SHP77 treated with DMSO at 0.1 percent for 48 hours (cell line): ENCODE measurements at places on chromosomes 6 and 20.

- DNase-seq = no peak
Observed at GRCh38 chr20:16692442-16692841, 37.4 kb upstream of the SNRPB2 start.

DNA sequence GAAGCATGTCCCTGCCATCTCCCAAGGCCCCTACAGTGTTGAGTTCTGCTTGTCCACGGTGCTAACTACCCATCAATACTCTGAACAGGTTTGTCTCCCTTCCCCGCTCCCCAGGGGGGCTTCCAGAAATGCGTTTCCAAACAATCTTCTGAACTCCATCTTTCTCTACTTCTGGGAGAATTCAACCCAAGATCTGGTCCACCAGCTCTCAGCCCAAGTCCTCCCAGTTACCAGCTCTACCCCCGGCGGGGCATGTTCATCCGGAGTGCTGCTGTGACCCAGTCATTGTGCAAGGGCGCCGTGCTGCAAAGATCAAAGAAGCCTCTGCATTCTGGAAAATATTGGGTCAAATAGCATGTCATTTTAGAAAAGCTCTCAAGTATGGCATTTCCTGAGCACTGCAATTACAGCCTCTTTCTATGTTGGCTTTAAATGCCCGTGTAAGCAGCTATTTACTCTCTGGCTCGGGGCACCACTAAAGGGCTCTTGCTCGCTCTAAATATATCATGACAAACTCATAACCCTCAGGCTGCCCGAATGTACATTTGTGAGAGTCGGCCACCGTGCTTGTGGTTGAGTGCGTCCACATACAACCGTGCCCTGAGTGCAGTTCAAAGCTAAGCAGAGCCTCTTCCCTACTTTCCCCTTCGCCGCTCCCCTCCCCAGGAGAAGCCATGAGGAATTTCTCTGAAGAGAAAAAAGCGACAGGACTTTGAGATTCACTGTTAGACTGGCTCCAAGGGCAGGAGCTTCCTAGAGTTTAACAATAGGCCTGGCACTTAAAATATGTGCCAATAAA, 71.6 kb downstream of the BANF2 start:
- no peak for DNase-seq

GRCh38 chr20:19583532-19584175, 174.4 kb upstream of the RIN2 start:
- DNase-seq = peak; percentile 29

DNA sequence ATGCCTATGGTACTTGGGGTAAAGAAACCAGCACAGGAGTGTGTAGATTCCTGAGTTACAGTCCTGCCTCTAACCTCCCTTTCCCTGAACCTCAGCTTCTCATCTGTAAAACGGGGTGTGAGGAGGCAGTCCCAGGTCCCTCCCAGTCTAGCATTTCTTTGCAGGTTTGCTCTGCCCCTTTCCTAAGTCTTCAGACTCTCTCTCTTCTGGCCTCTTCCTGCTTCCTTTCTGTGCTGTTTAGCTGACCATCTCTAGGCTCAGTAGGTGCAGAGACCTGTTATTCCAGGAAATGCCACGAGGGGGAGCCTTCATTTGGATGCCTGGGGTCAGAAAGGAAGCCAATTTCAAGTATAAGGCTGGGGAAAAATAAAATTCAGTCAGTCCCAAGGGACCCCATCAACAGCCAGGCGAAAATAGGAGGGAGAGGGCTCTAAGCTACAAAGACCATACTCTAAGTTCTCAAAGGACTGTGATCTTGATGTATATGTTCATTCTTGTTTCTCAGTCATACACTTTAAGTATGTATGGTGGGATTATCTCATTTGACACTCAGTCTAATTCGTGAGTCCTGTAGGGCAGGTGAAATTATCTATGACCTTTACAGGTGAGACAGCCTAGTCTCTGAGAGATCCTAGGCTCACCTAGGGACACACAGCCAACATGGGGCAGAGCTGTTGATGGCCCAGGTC, 89.1 kb downstream of the NCR2 start:
- DNase-seq = peak; percentile 54

GRCh38 chr6:139611327-139612134, 237.1 kb upstream of the CITED2 start:
- DNase-seq = no peak

DNA sequence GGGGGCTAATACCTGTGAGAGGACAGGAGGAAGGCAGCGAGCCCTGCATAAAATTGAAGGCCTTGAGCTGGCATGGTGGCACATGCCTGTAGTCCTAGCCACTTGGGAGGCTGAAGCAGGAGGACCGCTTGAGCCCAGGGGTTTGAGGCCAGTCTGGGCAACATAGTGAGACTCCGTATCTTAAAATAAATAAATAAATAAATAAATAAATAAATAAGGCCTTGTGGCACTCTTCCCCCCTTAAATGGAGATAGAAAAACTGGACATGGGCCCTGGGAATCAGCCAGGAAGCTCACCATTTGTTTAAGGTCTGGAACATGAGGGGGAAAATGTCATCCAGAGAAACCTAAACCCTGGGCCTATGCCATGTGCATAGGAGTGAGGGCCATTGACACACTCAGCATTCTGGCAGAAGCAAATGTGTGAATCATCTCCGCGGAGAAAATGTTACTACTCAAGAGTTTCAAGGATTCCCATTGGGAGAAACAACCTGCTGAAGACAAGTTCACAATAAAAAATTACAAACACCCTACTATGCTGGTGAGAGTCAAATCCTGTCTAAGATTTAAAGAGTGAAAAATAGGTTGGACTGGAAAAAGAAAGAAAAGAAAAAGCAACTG, 51.9 kb upstream of the UBR2 start:
- no peak for DNase-seq

GRCh38 chr6:29790626-29791025, 37.0 kb upstream of the HLA-G start:
- DNase-seq = no peak

DNA sequence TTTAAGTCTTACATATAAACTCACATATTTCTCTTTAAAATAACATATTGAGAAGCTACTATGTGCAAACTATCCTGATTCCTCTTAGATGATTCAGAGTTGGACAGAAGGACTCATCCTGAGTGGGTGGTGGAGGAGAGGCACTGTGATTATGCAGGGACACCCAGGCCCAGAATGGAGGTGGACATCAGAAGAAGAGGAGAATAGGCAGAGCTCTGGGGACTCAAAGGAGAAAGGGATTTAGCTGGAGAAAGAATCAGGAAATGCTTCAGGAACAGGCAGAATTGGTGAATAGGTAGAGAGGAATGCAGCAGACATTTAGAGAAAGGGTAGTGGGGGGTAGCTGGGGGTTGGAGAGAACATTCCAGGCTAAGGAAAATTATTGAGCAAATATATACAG, 17.4 kb downstream of the RCAN2 start:
- DNase-seq = no peak

DNA sequence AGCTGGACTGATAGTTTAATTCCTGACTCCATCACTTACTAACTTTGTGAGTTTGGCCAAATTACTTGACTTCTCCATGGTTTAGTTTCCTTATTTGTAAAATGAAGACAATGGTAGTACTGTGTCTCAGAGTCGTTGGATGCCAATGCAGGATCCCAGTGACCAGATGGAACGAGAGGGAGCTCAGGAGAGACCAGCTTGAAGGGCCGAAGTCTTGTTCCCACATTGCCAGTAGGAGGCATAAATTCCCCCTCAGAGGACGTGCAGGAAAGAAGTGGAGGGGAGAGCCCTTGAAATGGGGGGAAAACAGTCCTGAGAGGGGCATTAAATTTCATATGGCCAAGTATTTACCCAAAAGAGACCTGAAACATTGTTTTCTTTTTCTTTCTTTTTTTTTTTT, 2.1 kb upstream of the MUC22 start:
- DNase-seq = no peak

DNA sequence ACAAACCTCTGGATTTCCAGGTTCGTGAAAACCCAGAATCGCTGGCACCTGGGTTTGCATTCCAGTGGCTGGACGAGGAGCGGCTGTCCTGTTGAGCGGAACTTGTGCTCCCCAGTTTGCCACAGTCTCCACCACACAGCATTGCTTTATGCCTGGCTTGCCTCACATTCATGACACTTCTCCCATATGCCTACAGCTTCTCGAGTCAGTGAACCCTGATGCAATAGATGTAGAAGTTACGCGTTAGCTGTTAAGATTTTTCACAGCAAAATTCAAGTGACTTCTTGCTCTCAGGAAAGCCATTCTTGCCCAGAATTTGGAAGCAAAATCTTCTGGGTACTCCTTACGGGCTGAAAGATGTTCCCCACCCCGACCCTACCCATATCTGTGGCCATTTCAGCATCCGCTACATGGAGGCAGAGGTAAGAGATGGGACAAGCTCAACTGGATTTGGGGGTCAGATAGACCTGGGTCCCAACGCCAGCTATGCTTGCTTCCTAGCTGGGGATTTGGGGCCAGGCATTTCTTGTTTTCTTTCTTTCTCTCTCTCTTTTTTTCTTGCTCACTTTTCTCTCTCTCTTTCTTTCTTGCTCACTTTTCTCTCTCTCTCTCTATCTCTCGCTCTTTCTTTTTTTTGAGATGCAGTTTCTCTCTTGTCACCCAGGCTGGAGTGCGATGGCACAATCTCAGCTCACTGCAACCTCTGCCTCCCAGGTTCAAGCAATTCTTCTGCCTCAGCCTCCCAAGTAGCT, 12.4 kb upstream of the GDAP1L1 start:
- DNase-seq = no peak

DNA sequence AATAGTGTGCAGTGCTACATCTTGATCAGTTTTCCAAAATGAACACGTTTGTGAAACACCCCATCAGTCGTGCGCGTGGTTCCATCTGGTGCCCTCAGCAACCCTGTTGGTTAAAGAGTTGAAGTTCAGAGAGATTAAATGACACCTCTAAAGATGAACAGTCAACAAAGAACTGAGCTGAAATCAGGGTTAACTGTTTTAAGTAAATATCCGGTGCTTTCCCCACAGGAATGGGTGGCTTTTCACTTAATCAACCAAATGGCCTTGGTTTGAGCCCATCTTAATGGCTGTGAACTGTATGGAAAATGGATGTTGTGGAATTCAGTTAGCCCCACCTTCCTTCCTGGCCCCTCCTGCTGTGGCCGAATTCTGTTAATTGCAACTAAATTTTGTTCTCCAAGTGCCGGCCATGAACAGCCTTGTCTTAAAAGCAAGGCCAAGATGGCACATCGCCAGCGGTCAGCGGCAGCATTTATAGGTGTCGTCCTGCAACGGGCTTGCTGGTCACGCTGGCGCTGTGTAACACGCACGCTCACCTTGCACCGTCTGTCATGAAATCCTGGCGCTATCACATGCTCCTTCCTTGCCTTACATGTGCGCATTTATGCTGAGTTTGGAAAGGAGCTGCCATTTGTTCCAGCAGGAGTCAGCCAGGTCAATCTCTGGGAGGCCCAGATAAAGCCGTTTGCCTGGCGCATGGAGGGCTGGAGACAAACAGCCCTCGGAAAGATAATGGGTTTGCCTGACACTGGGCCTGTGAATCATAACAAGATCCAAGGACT, 164.5 kb downstream of the ERMARD start:
- no peak for DNase-seq

DNA sequence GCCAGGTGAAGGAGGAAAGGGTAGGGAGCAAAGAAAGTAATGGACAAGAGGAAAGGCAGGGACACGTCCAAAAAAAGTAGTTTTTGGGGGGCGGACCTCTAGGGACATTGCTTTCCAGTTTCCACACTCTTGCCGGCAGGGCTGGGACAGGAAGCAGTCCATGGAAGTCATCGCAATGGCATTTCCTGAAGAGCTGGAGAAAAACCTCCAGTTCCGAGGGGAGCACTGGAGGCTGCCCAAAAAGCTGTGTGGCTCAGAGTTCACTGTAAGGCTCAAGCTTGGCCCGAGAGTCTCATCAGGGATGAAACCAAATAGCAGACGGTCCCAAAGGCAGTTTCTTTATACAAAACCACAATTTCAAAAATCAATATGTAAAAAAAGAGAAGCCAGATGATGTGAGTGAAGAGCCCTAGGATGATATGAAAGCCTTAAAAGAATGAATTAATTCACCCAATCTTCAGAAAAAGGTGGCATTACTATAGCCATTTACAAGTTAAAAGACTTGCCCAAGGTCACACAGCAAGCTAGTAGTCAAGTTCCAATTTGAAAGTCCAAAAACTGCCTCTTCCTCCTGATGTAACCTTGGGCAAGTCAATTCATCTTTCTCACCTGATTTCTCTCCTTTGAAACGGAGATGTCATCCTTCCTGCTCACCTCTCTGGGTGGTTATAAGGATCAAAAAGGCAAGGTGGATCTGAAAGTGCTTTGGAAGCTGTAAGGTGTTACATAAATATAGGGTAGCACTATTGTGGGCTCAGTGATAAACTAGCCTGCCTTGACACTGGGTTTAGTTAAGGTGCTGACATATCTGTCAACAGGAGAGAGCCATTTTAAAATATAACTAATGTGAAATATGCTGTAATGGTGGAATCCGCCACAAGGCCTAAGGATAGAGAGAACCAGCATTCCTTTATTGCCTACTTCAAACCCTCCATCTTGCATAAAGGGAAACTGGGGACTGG, 9.1 kb downstream of the BCL2L1 start:
- no peak for DNase-seq

- no peak for DNase-seq
Observed at GRCh38 chr6:151661928-151662327, 145.6 kb upstream of the ESR1 start.

GRCh38 chr6:17385660-17386059, 7.7 kb upstream of the CAP2 start:
- DNase-seq = no peak

GRCh38 chr6:90314514-90314913, 17.9 kb upstream of the BACH2 start:
- DNase-seq = no peak

DNA sequence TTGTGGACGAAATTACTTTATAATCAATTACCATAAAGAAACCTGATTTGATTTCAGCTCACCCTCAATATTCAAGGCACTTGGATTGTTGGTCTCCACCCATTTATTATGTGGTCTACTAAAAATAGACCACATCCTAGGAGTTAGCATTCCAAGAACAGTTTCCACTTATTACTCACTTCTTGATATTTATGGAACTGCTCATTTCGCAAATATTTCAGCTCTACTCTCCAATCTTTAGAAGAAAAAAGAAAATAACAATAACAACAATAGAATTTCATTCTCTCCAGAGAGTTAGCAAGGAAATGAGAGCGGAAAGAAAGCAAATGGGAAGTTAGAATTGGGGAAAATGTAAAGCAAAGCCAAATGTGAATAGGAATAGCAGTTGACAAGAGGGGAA, 26.2 kb upstream of the HDAC2 start:
- no peak for DNase-seq

GRCh38 chr6:111685526-111685925, 79.8 kb upstream of the TRAF3IP2 start:
- no peak for DNase-seq

DNA sequence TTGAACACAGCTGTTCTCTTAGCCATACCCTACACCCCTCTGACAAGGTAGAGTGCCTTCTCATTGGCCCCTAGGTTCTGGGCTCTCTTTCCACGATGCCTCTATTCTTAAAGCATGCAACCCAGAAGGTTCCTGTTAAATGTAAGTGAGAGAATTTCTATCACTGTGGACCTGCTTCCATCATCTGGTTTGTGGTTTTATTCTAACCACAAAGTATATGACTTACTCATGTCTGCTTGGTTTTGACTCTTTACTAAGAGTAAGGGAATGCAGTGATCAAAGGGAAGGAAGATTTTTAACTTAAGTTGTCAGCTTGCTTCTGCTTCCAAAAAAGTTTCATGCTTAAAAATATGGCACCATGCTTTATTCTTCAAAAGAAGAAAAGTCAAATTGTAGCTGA, 80.2 kb downstream of the ANKEF1 start:
- DNase-seq = no peak
